ENCODE measurements at places on chromosomes 13 and 19.

DNA sequence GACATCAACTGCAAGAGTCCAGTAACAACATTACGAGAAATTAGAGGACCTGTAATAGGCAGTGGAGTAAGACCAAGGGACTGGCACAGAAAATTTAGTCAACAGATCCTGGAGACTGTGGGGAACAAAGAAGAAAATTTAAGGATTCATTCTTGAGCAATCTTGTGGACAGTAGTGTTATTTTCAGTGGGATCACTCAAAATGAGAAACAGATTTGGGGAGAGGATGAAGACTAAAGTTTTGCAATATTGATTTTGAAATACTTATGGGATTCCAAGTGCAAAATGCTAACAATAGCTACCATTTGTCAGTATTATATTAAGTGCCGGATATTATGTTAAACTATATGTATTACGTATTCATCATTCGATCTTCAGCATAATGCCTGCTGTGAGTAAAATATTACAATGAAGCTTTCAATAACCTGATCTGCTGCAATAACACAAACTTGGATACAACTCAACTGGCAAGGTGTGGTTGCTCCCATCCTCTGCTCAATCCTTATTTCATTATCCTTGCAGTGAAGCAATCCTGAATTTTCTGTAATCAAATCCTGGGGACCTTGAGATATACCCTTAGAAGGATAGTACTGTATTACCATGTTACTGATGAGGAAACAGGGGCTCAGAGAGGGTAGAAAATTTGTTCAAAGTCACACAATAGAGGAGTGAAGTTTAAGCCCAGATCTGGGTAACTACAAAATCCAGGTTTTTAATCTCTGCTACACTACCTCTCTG, 84.2 kb downstream of the SACS start:
- H3K27ac ChIP-seq, result no peak overlapping the region
- no peak overlapping the region for H3K4me3 ChIP-seq
- H3K27me3 ChIP-seq, result no peaks in the 10 kb centered on the region
- no peaks in the 10 kb centered on the region for H3K4me1 ChIP-seq

- no peak for DNase-seq
- no peaks in the 10 kb centered on the region for H3K4me1 ChIP-seq
- H3K27ac ChIP-seq, result no peak overlapping the region
- no peaks in the 10 kb centered on the region for H3K27me3 ChIP-seq
Measured at GRCh38 chr19:3316659-3317207, 49.6 kb upstream of the NFIC start.

DNA sequence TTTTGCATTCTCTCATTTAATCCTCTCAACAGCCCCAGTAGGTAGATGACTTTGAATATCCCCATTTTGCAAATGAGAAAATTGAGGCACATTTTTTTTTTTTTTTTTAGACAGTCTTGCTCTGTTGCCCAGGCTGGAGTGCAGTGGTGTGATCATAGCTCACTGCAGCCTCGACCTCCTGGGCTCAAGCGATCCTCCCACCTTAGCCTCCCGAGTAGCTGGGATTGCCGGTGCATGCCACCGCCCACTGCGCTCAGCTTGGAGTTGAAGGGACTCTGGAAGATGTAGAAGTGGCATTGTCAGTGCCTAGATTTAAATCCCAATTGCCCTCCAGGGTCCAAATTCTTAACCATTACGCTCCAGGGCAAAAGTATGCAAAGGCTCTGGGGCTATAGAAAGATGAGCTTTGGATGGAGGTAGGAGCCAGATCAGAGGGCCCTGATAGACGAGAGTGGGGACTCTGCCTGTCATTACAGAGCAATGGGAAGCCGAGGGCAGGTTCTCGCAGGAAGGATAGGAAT, 813 bp upstream of the MCOLN1 start:
- no peak for DNase-seq
- peaks cover 13% of the 10 kb centered on the region for H3K4me1 ChIP-seq
- peaks cover 25% of the 10 kb centered on the region for H3K36me3 ChIP-seq

DNA sequence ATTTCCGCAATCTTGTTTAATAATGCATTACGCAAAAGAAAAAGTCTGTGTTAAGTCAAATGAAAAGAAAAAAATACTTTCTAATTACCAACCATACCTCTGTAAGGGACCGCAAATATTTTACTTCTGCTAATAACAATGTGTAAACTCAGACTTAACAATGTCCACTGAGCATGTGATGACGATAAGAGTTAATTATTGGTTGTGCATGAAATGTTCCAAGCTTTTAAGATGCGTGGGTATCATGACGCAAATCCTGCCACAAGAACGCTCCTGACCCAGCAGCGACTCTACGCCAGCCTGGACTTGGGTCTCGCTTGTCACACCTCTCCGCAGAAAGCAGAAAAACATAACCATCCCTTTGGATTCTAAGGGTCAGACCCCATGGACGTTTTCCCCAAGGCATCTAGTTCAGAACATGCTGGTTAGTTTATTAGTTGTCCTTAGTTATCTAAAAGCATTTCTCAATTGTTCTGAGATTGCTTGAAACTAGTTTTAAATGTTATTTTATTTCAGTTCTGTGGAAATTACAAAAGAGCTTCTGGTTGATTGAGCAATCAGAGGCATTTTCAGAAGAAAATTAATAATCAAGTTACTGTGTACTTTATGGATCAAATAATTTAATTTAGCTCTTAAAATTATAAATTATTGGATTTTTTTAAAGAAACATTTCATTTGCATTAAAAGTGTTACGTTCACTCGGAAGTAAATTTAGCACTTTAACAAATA, 779.9 kb upstream of the ARGLU1 start:
- H3K4me1 ChIP-seq, result no peaks in the 10 kb centered on the region
- no peak overlapping the region for H3K27ac ChIP-seq
- no peaks in the 10 kb centered on the region for H3K36me3 ChIP-seq
- H3K27me3 ChIP-seq, result no peaks in the 10 kb centered on the region

DNA sequence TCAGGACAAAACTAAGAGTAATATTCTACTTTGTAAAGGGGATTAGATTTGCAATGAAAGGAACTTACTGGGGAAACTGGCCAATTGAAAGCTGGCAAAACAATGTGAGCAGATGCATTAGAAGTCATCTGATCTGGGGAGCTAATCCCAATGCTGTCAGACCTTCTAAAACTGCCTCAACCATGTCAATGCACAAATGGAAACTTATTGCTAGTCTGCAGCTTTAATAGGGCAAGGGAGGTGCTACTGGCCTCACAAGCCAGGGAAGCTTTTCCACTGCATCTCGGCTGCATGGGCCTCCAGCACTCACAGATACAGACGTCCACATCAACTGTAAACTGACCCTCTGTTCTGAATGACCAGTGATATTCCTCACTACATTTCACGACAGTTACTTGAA, 154.2 kb downstream of the LHFPL6 start:
- no peak for DNase-seq
- no peaks in the 10 kb centered on the region for H3K27me3 ChIP-seq

DNA sequence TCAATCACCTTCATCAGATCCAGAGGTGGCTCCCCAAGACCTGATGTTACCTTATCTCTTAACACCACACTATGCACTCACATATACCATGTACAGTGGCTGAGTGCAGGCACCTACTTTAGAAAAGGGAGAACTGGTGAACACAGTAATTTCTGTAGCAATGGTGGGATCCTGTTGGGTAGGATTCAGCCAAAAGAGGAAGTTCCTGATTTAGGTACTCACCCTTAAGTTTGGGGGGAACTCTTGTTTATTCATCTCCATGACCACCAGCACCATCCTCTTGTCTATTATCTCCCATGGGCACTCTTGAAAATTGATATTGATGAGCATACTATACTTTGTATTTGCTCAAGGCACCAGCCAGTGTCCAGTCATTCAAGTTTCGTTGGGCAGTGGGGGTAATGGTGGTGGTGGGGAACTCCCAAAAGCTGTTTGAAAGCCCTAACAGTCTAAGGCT, 324.4 kb downstream of the LMO7 start:
- no peak overlapping the region for H3K27ac ChIP-seq
- DNase-seq, result no peak
- H3K27me3 ChIP-seq, result no peaks in the 10 kb centered on the region
- no peaks in the 10 kb centered on the region for H3K4me1 ChIP-seq

DNA sequence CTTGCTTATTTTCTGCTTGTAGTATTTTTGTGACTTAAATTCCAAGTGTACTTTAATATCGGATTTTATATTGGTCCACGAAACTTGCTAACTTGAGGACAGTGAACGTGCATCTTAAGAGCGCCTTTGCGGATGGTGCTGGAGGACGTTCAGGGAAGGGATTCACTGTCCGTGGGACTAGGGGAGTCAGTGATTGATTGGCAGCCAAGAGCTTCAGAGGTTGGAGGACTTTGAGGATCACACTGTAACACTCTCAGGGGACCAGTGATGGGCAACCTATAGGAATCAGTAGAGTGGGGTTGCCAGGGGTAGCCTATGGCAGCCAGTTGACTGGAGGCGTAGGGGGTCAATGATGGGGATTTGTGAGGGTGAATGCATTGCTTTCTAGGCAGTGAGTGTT, 516 bp downstream of the ZNF175 start:
- no peak overlapping the region for H3K27ac ChIP-seq
- peak overlapping the region; percentile 82 for H3K4me3 ChIP-seq
- no peaks in the 10 kb centered on the region for H3K4me1 ChIP-seq
- DNase-seq, result no peak

- H3K4me3 ChIP-seq, result no peak overlapping the region
- H3K27me3 ChIP-seq, result no peaks in the 10 kb centered on the region
- no peak for DNase-seq
- no peaks in the 10 kb centered on the region for H3K4me1 ChIP-seq
Measured at GRCh38 chr13:29802621-29803020, 47.8 kb downstream of the UBL3 start.

DNA sequence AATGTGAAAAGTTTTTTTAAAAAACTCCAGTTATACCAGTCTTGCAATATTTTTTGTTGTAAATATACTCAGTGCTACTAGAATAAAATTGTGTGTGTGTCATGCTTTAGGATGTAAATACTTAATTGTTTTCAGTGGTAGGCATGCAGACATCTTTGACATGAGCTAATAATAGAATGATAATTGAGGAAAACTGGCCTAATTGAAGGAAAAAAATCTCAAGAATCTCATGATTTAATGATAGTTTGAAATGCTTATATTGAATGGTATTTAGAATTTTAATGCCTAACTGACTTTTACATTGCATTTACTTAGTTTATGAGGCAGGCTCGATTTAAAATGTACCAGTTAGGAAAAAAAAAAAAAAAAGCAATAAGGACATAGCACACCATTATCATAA, 3.2 kb upstream of the MAB21L1 start:
- H3K27me3 ChIP-seq, result peaks cover 37% of the 10 kb centered on the region
- H3K4me1 ChIP-seq, result peaks cover 25% of the 10 kb centered on the region
- H3K4me3 ChIP-seq, result no peak overlapping the region
- no peaks in the 10 kb centered on the region for H3K36me3 ChIP-seq
- H3K27ac ChIP-seq, result no peak overlapping the region
- no peak for DNase-seq

Measured in neuronal stem cell (in vitro differentiated cells).